ENCODE measurements at places on chromosomes 13 and 19. TPM values are rescaled to one million over a fixed set of nuclear protein-coding genes. Genes with fewer than 3 reads are reported as not detected.

DNA sequence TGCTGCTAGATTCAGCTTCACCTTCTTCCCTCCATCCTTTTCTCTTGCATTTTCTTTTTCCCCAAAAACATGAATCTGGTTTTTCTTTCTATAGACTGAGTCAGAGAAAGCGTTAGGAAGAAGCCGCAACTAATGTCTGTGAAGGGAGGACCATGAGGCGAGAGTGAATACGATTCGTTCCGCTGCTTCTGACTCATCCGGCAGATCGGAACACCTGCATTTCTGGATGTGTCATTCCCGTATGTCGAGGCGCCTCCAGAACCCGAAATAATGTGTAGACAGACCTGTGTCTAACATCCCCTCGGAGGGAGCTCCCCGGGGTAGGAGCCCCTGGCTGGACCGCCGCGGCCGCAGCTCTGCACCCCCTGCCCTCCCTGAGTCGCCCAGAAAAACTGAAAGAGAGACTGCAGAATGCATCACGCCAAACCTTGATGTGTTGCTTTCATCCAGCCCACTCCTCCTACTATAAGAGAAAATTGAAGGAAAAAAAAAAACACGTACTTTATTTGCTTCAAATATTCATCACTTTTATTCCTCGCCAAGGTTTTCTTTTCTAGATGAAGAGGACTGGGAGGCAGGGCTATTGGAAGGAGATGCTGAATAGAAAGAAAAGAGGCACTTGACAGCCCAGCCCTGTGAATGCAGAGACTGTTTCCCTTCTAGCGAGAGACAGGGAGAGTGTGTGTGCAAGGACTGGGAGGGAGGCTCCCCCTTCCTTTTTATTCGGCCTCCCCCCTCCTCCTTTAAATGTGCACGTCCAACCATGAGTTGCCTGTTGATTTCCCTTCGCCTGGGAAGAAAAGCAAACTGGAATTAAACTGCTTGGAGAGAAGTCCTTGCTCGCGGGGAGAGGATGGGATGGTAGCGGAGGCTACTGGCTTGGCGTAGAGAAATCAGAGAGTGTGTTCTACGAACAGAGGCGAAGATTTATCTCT, 616 bp upstream of the PCDH17 start:
- peak overlapping the region; percentile 7 for H3K27ac ChIP-seq
- H3K27me3 ChIP-seq = peaks cover 54% of the 10 kb centered on the region

VAV1 gene
- total RNA-seq = not detected

- peak overlapping the region; percentile 92 for H3K4me3 ChIP-seq
- DNase-seq = peak; percentile 97
- no peaks in the 10 kb centered on the region for H3K36me3 ChIP-seq
- H3K4me1 ChIP-seq = peaks cover 11% of the 10 kb centered on the region
Measured at GRCh38 chr19:9792206-9793070, 23.9 kb upstream of the ZNF846 start.

DNA sequence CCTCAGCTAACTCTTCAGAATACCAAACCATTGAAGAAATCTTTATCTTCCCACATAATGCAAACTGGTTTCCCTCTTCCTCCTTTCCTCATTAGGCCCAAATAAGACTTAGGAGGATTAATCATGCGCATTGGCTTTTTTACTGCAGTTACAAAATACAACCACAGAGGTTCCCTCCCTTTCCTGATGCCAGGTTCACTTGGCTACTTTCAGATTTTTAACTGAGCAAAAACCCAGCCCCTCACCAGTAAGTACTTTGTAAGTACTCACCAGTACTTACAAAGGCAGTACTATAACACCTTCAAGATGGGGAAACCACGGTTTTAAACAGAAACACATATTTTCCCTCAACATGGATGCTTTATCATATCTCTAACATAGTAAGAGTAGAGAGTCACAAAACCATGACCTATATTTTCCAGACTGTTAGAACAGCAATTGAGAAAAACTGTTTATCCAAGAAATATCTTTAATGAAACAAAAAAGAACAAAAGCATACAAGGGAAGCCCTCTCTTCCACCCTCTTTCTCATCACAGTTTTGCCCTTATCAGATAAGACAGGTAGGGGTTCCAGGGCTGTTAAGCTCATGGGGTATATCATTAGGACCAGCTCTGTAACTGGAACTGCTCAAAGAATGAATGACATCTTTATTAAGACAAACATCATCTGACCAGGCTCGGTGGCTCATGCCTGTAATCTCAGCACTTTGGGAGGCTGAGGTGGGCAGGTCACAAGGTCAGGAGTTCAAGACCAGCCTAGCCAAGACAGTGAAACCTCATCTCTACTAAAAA, 12.7 kb downstream of the FOXO1 start:
- H3K27ac ChIP-seq = no peak overlapping the region
- H3K4me3 ChIP-seq = no peak overlapping the region
- no peak for DNase-seq
- H3K27me3 ChIP-seq = no peaks in the 10 kb centered on the region
- peaks cover 40% of the 10 kb centered on the region for H3K4me1 ChIP-seq
- no peaks in the 10 kb centered on the region for H3K36me3 ChIP-seq
